ENCODE measurements at places on chromosomes 6 and 20.
A peak's percentile ranks its signal among the peaks of the same experiment; 100 is the strongest.

- DNase-seq, result peak; percentile 20
These were observed 120.1 kb upstream of the TCF21 start for GRCh38 chr6:133768656-133769295.

GRCh38 chr6:135146162-135146934, 34.8 kb upstream of the MYB start:
- DNase-seq, result no peak

DNA sequence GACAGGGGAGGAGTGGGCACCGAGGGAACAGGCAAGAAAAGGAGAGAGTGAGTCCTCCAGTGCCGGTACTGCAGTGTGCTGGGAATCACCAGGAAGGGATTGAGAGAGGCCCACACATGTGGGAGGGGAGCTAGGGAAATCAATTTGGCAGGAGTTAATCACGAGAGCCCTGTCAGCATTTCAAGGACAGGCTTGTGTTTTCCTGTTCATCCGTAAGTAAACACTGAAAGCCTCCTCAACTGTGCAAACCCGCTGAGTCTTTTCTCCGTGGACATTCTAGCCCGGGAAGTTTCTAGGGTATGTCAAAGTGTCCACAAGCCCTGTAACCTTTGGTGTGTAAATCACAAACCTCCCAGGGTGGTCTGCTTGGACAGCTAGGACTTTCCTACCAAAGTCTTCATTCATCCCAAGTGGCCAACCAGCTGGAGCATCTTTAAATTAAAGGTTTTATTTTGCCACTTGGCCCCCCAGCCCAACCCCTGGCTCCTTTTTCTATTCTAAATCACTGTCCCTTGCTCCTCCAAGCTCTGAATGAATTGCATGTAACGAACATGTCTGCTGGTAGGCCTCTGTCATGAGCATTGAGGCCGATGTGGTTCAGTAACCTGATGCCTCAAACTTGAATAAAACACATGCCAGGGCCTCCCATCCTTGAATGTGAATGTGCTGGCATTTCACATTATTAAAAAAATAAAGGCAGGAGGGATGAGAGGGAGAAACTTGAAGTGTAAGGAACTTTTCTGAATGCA, 149.1 kb downstream of the ZNF217 start:
- peak; percentile 44 for DNase-seq

GRCh38 chr6:29948277-29948676, 5.9 kb downstream of the HLA-A start:
- no peak for DNase-seq

- no peak for DNase-seq
These were observed 122.0 kb upstream of the ARID1B start for GRCh38 chr6:156654919-156655918.

GRCh38 chr6:105757512-105758200, 328.5 kb upstream of the PRDM1 start:
- no peak for DNase-seq

DNA sequence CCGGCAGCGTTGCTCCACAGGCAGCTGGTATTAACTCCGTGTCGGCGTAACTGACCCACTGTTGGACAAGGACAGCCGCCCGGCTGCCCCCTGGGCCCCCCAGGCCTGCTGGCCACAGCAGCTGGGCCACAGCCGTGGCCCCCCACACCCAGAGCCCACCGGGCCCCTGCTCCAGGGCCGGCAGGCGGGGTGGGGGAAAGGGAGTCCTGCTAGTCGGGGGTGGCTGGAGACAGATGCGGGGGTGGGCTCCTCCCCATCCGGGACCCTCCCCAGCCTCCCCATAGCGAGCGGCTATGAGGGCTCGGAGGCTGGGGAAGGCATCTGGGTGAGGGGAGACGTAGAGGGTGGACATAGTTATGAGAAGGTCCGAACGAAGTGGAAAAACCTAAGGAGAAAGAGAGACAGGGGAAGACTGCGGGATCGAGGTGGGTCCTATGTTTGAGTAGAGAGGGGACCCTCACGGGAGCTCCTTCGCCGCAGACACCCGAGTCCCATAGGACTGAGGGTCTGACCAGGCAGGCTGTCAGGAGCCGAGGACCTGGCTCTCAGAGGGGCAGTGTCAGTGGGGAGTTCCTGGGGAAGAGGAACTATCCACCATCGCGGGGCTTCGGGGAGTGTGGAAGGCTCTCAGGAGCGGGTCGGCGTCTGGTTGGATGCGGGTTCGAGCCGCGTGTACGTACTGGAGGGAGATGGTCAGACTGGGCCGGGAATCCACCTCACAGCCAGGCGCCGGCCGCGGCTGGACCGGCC, 511 bp downstream of the VARS1 start:
- peak; percentile 31 for DNase-seq

DNA sequence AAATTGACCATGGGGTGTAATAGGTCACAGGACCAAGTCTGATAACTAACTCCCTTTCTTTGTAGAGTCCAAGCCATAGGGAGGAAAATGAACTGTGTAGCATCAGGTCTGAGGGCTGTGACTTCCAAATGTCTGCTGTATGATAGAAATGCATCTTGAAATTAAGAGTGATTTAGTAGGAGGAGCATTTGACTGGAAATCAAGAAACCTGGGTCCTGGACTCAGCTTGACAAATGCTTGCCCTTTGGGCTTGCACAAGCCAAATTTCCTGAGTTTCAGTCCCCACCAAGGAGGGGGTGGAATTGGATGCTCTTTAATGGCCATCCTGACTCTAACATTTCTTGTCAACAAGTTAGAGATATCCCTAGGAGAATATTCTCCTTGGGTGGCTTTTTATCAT, 187.0 kb downstream of the PDE7B start:
- no peak for DNase-seq

DNA sequence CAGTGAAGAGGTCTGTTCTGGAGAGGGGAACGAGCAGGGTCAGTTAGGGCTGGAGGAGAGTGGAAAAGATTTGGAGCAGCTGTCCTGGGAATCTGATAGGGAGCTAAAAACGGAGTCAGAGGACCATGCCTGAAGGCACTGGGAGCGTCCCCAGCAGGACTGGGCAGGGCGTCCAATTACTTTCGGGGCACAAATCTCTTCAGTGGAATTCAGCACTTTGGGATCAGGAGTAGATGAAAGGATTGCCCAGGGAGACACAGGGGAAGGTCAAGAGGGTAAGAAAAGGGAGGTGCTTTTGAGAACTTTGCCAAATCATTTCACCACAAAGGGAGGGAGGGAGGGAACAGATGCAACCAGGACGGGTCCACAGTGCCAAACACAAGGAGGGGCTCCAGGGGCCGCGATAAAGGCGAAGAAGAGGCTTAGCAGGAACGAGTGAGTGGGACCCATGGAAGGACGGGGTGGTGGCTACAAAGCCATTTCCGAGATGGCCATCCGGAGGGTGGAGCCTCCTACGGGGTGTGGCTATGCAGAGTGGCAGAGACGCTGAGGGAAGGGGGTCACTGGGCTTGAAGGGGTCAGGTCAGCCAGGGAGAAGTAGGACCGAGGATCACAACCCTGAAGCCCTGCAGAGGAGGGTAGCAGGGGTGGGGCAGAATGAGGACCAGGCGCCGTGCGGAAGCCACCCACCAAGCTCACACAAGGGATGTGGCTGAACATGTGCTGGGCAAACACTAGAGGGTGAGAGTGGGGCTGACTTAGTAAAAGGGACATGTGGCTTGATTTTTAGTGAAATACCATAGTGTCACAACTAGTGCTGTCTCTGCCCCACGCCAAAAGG, 180.0 kb upstream of the RREB1 start:
- DNase-seq, result peak; percentile 94

DNA sequence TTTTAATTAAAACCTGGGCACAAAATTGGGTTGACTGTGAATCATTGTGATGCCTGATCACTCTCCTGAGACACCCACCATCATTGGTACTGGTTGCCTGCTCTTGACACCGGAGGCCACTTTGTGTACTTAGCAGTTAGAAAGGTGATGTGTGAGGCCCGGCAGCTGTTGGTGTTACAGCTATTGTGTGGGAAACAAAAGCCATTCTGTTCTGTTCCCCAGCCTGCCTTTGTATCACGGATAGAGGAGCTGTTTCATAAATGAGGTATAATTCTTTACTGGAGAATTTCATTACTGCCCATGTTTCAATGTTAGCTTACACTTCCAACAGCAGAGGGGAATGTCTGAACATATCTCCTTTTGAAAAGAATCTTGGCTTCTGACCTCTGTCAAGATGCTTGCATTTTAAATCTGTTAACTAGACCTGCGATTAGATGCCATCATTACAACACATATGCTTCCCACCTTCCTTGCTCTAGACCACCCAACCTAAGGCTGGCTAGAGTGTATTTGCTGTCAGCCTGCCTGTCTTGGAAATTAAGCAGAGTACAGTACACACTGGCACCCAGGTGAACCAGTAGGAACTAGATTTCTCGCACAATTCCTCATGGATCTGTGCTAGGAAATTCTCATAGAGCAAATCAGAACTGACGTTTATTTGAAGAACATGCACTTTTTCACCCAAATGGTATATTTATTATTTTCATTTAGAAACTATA, 142.4 kb upstream of the INSM1 start:
- DNase-seq, result no peak

DNA sequence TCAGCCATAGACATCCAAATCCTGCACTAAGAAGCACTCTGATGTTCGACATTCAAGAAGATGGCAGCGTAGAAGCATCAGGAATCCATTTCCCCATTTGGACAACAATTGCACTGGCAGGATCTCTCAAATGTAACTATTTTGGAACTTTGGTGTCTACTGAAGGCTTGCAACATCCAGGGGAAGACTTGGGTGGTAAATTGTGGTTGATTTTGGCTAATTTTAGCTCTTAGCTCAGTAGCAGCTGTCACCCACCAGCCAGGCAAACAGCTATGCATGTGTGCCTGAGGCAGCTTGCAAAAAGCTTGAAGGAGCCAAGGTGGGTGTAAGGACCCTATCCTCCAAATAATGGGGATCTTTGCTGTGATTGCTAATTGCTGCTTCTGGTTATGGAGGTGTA, 35.1 kb upstream of the PPP1R3G start:
- DNase-seq, result no peak

DNA sequence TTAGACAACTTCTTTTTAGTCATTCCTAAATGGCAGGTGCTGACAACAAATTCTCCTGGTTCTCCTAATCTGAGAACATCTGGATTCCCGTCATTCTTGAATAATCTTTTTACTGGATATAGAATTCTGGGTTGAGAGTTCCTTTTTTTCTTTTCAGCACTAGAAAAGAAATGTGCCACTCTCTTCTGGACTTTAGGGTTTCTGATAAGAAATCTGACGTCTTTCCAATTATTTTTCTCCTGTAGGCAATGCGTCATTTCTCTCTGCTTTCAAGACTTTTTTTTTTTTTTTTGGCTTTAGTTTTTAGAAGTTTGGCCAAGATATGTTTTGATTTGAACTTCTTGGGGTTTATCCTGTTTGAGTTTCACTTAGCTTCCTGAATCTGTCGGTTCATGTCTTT, 66.1 kb upstream of the RNF24 start:
- DNase-seq, result no peak

GRCh38 chr6:156545931-156546330, 231.2 kb upstream of the ARID1B start:
- DNase-seq, result no peak

DNA sequence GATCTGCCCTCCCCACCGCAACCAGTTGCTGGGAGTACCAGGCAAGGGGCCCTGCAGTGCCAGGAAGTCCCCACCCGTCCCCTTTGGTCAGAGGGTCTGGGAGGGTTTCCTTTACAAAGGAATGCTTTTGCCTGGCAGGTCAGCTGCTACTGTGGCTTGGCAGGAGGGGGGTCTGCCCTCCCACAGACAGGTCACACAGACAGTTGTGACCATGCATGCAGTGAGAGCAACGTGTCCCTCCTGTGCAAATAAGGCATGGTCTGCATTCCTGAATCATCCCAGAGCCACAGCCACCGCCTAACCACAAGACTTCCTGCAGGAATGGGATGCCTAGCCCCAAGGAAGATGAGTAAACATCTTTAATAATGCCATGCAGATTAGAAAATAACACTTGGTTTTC, 439 bp upstream of the F13A1 start:
- no peak for DNase-seq

GRCh38 chr6:125100074-125100652, 53.4 kb upstream of the TPD52L1 start:
- DNase-seq, result no peak
